ENCODE measurements at places on chromosomes 13 and 19.

- DNase-seq = no peak
Measured at GRCh38 chr13:33381906-33382305, 96.4 kb upstream of the STARD13 start.

DNA sequence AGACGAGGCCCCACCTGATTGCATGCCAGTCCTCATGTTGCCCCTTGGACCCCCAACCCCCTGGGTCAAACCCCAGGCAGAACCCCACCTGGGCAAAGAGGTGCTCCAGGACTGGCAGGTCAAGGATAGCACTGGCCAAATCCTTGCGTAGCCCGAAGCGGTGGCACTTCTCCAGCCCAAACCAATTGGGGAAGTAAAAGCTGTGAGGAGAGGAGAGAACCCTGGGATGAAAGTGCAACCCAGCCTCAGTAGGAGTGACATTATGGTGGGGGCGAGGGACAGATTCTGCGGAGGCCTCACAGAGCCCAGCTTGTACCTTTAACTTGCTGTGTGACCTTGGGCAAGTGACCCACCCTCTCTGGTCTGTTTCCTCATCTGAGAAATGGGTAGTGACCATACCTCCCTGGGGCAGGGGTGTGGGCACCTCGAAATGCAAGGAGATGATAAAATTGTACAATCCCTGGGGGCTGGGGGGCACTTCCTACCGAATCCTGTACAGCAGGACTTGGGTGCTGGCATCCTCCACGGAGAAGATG lies 4.4 kb downstream of the JAK3 start:
- no peak for DNase-seq

DNA sequence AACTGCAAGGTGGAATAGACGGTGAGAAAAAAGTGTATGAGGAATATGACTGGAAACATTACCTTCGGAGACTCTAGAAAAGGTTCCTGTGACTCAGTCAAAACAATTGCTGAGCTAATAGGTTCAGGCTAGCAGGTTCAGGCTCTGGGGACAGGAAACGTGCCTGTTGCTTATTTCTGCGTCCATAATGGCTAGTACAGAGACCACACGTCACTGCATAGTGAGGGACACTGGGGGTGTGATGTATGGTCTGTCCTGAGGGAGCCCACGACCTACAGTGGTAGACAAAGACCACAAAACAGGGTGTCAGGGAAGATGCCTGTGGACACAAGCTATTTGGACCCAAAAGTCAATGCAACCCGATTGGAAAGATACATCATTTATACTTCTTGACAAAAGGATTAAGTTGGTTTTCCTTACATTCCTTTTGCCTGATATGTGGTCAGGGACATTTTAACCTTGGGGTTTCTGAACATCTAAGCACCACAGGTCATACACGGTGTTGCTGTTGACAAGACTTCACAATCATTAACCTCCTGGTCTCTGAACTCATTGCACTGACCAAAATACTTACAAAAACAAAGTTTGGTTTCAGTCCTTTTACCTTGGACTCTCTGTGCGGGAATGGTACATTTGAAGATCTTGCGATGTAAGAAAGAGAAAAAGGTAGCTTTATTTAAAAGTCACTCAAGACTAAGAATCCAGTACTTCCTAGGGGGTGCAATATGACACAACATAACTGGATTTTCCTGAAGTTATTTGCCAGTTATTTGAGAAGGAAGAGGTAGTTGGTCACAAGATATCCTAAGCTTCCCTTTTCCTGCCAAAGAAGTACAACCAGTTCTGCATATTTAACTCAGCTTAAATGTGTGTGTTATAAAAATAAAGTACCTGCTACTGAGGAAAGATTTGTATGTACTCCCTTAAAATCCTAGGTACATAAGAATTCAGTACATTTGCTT lies 20.0 kb downstream of the CRYL1 start:
- no peak for DNase-seq

- DNase-seq = no peak
Measured at GRCh38 chr19:45814851-45815480, at the start of gene RSPH6A. Gene RSPH6A, minus strand, starts transcription at chr19:45815308. Its CDS starts 132 bp downstream, at chr19:45815176.

- DNase-seq = no peak
Measured at GRCh38 chr19:32671883-32672593, 2.9 kb downstream of the ANKRD27 start.

- DNase-seq = no peak
Measured at GRCh38 chr13:31015199-31015598, 82.7 kb downstream of the TEX26 start.

GRCh38 chr19:54282686-54283470 lies 2.0 kb upstream of the LILRB2 start:
- DNase-seq = no peak

DNA sequence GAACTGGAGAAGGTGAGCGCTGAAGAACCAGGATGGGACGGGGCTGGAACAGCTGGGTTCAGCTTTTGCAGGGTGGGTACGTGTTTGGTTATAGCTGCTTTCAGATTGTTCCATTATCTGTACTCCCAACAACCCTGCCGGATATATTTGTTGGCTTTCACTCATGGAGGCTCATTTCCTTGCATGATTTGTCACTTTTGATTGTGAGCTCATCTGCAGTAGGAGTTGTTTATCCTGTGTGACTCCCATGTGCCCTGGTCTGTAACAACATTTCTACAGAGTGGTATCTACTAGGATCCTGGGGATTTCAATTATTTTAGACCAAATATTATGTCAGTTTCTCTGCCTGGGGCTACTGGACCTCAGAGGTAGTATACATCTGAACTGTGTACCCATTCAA lies 5.4 kb downstream of the ARL11 start:
- DNase-seq = no peak

DNA sequence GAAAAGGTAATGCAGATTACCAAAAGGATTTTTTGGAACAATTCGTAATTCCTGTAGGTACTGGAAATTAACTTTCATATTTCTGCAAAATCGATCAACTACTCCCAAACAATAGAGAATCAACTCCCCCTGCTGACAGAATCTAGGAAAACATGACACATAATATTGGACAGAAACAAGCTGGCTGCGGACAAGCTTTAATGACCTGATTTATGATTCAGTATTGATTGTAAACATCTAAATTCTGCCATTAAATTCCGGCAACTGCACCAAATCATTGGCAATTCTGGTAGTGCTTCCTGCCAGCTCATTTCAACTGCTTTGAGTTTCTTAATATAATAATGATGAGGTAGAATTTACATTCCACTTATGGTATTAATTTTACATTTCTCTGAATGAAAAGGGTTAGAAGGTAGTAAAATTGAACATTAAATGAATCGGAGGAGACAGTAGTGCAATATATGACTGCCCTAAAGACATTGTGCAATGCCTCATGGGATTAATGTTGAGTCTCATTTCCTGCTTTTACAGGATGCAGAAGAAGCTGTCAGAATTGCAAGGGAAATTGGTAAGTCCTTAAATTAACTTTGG lies 146.5 kb downstream of the PCCA start:
- DNase-seq = peak; percentile 36

DNA sequence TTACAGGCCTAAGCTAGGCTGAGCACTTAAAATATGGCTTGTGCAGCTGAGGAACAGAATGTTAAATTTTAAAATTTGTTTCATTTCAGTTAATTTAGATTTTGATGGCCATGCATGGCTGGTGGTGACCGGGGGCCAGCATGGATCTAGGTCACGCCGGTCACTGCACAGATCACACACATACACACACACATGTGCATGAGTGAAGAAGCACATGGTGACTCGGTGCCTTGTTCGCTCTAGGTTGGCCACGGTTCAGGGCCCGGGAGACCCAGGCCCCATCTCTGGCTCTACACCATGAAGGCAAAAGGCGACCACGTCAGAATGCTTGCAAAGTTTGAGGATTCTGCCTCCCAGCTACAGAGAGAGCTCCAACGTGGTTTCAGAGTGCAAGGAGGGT lies 28.0 kb downstream of the ZFR2 start:
- DNase-seq = no peak

DNA sequence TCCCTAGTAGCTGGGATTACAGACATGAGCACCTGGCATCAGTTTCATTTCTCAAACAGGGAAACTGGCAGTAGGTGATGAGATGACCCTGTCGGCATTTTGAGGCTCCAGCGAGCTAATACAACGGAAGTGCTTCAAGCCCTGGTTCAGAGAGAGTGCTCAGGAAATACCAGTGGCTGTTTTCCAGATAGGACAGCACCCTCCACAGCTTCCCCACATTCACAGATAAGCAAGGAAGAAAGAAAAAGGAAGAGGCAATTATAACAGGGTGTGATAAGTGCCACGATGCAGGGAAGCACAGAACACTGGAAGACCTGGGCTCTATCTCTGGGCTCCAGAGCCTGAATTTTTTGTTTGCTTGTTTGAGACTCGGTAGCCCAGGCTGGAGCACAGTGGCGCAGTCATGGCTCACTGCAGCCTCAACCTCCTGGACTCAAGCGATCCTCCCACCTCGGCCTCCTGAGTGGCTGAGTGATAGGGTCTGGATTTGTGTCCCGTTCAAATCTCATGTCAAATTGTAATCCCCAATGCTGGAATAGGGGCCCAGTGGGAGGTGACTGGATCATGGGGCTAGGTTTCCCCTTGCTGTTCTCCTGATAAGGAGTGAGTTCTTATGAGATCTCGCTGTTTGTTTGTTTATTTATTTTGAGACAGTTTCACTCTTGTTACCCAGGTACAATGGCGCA lies 43.5 kb downstream of the PIN1 start:
- no peak for DNase-seq

DNA sequence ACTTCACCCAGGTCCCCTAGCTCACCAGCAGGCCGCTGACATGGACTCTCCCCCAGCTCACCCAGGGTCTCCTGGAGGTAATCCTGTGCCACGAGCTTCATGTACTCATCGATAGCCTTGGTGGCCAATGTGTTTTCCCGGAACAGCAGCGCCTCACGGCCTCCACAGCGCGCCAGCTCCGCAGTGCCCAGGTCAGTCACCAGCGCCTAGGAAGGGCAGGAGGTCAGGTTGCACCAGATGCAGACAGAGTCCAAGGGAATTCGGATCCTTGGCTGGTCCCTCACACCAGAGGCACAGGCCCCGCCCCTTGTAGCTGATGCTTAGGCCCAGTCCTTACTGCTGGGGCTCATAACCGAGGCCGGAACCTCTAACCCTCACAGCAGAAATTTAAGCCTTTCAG lies 6.7 kb upstream of the WIZ start:
- no peak for DNase-seq

DNA sequence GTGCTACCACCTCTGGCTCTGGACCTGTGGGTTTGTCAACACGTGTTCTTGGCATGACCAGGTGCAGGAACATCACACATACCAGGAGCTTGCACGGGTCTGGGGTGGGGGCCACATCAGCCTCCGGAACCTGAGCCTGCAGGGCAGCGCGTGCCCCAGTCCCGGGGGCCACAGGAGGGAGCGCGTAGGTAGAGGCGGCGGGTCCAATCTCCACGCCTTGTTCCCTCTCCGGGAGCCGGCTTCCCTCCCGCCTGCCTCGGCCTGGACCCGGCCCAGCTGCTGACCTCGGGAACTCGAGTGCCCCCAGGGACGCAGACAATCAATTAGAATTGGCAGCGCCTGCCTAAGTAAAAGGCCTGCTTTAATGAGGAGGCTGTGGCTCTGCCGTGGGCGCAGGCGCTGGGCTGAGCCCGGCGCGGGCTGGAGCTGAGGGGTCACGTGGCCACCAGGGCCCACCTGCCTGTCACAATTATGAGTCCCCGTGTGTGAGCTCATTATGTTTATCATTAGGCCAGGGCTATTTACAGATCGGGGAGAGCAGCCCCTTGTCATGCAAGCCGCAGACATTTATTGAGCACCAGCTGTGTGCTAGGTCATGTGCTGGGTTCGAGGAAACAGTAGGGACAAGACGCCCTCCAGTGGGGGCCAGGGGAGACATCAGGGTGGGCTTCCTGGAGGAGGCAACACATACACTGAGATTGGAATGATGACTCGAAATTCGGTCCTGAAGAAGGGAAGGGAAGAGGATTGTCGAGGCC lies 32.2 kb upstream of the TNFAIP8L1 start:
- DNase-seq = peak; percentile 57

DNA sequence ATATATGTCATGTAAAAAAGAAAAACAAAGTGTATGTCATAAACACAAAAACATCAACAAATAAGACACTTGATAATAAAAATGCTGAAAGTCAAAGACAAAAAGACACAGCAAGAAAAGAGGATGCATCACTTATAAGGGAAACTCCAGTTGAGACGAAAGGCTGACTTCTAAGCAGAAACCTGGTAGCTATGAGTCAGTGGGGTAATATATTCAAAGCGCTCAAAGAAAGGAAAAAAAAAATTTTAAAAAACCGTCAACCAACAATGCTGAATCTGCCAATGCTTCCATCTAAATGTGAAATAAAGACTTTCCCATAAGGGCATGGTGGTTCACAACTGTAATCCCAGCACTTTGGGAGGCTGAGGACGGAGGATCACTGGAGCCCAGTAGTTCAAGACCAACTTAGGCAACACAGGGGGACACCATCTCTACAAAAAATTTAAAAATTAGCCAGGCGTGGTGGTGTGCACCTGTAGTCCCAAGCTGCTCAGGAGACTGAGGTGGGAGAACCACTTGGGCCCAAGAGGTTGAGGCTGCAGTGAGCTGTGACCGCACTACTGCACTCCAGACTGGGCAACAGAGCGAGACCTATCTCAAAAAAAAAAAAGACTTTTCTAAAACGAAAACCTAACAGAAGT lies 24.0 kb downstream of the USP12 start:
- DNase-seq = no peak

DNA sequence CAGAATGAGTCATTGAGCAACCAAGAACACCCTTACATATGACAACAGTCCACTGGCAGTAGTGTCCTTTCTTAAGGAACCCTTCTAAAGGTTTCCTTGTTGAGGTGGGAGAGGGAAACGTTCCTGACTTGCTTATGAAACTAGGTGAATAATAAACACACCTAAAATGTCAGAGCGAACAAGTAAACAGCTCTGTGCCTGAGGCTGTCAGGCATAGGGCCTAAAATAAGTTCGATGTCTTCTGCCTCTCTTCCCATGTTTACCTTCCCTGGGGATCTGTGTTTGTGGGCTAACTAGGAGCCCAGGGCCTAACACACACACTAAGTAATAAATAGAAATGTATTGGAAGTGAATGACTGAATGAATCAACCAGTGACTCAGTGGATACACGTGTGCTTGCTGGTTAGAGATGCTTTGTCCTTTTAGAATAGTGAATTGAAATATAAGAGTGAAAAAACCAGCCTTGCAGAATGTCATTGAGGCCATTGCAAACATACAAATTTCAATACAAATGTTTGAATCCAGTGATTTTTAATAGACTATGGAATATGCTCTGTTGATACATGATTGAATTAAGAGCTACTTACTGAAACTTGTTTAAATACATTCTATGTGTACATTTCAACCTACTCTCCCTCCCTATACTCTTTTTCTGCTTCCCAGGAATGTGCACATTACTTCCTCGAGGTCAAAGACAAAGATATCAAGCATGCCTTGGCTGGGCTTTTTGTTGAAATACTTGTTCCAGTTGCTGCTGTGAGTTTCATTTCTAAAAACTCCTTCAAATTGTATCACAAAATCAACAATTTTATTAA lies 102.9 kb downstream of the FRY start:
- no peak for DNase-seq

DNA sequence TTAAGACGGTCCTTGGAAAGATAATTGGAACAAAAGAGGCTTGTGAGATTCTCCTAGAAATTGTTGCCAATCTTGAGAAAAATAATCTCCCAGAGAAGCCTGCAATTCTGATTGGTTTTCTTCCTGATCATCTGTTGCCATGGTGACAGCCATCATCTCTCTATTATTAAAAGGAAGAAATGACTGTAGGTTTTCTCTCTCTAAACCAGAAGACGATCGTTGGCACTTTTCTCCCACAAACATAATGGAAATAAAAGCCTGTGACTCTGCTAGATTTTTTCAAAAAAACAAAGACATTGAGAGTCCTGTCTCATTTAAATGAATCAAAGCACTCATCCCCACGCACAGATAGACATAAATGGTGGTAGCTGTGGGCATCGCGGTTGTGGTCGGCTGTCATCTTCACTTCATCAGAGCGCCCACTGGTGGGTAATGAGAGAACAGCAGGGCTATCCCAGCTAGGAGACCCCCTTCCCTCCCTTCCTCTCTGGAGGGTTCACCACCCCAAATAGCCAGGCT lies 21.7 kb upstream of the CALM3 start:
- no peak for DNase-seq

Data from NCI-H446 treated with DMSO at 0.1 percent for 48 hours (cell line).